ENCODE measurements at places on chromosomes 7 and 10.

- no peak for DNase-seq
Measured at GRCh38 chr7:159035571-159036073, 109.0 kb downstream of the VIPR2 start.

- DNase-seq = no peak
Measured at GRCh38 chr10:78563314-78563713, 505.5 kb upstream of the ZMIZ1 start.

GRCh38 chr10:71737001-71737833 is 17.6 kb upstream of the C10orf105 start:
- no peak for DNase-seq

- DNase-seq = no peak
Measured at GRCh38 chr7:150515248-150516147, 826 bp downstream of the GIMAP7 start.

DNA sequence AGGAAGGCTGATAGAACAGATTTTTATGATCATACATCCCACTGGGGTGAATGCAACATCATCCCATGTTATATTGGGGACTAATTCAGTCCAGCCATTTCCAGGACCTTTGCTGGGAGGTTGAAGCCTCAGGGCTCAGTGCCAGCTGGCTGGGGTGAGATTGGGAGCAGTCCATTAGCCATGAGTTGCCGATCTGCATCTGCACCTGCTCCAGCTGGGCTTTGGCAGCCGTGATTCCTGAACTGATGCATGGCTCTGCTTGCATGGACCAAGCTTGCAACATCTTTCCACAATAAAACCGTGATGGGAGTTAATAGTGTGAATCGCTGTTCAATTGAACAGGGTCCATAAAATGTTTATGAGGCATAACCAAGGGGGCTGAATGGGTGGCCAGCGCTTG is 346.9 kb downstream of the TYW1 start:
- no peak for DNase-seq
